Type B pancreatic cell (in vitro differentiated cells): ENCODE measurements at places on chromosomes 2 and 18. TPM values are rescaled to one million over a fixed set of nuclear protein-coding genes. Genes with fewer than 3 reads are reported as not detected.
A peak's percentile ranks its signal among the peaks of the same experiment; 100 is the strongest.

Gene KIF1A
- total RNA-seq, result 78.4 and 112 TPM in 2 replicates

Gene TNFRSF11A
- 3.5 and 8.9 TPM in 2 replicates for total RNA-seq

Gene GKN2
- total RNA-seq, result 0.92 TPM in 1 of 2 replicates, not detected in the other

Gene KHK
- total RNA-seq, result 14.7 and 28.4 TPM in 2 replicates

Gene IL1RL1
- not detected in 2 replicates for total RNA-seq

Gene MAB21L4
- total RNA-seq, result 62.0 and 157 TPM in 2 replicates

Gene ANKRD44
- total RNA-seq, result 3.1 and 14.2 TPM in 2 replicates

DNA sequence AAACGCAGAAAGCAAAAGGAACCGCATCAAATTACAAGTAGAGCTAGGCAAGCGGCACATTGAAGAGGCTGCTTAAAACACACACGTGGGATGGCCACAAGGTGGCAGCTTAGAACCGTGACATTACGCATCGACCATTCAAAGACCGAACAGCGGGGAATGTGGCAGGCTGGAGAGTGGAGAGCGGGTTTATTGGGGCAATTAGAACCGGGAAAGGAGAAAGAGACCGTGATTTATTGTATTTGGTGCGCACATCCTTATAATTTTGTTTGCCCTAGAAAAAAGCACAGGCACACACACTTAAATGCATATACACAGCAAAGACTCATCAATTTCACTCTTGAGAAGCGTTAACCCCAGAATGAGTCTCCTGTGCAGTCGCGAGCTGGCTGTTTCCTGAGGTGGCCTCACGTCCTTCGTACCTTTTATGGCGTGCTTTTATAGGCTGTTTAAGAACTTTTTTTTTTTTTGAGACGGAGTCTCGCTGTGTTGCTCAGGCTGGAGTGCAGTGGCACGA lies 31.7 kb upstream of the MEP1B start:
- peak; percentile 80 for DNase-seq

- DNase-seq, result peak; percentile 79
These were observed at the start of gene AKAIN1 for GRCh38 chr18:5197032-5197434. AKAIN1 (minus strand) TSS chr18:5197257; CDS start chr18:5197053, 204 bp downstream.

GRCh38 chr2:24359129-24360049 lies 947 bp downstream of the ITSN2 start:
- DNase-seq, result no peak

DNA sequence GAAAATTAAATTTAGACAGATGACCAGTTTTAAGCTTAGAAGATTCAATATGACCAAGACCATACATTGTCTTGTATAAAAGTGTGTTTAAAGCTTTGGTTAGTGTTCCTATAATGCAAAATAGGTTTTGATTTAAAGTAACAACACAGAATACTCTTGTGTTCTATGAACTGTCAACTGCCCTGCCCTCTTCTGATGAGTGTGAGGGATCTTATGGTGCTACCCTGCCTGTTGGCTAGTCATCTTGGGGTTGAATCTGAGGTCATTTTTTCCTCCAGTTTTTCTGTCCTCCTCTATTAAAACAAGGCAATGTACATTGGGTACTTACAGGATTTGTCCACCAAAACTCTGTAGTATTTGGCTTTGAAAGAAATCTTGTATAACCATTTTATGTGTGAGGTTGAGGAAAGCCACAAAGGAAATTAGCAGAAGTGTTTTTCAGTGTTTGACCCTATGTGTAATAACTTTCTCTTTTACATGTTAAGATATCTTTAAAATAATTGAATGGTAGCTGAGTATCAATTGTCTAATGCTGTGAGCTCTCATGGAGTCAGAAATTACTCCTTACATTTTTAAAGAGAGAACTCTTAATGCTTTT lies 129.1 kb downstream of the SPTBN1 start:
- no peak for DNase-seq

- DNase-seq, result no peak
These were observed 48.3 kb upstream of the STK17B start for GRCh38 chr2:196219671-196220070.

DNA sequence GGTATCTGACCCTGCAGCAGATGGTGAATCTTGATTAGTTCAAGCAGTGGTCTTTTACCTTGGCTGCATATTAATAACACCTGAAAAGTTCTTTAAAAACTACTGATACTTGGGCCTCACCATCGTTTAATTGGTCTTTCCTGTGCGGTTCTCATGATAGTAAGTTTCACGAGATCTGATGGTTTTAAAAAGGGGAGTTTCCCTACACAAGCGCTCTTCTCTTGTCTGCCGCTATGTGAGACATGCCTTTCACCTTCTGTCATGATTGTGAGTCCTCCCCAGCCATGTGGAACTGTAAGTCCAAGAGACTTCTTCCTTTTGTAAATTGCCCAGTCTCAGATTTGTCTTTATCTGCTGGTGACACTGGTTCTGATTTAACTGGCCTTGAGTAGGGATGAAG lies 102.3 kb downstream of the LYPD1 start:
- no peak for DNase-seq

GRCh38 chr18:49976795-49977560 lies 163.6 kb upstream of the ACAA2 start:
- no peak for DNase-seq

- no peak for DNase-seq
These were observed 477.4 kb downstream of the CPS1 start for GRCh38 chr2:211033765-211034164.

DNA sequence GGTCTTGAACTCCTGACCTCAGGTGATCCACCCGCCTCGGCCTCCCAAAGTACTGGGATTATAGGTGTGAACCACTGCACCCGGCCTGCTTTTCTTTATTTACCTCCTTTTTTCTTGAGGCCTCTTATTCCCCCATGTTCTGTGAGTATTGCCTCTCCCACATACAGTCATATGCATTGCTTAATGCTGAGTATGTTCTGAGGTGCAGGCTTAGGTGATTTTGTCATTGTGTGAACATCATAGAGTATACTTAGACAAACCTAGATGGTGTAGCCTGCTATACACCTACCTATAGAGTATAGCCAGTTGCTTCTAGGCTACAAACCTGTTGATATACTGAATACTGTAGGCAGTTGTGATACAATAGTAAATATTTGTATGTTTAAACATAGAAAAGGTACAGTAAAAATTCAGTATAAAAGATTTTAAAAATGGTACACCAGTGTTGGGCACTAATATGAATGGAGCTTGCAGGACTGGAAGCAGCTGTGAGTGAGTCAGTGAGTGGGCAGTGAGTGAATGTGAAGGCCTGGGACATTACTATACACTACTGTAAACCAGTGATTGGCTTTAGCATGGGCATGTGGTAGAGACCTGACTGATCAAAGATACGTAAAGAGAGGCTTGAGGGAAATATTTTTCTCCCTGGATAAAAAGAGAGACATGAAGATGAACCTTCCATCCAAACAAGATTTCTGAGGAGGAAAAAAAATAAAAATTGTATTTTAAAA lies 17.6 kb downstream of the SLC39A10 start:
- DNase-seq, result no peak

GRCh38 chr18:11761553-11761952 lies 72.5 kb downstream of the GNAL start:
- DNase-seq, result no peak

DNA sequence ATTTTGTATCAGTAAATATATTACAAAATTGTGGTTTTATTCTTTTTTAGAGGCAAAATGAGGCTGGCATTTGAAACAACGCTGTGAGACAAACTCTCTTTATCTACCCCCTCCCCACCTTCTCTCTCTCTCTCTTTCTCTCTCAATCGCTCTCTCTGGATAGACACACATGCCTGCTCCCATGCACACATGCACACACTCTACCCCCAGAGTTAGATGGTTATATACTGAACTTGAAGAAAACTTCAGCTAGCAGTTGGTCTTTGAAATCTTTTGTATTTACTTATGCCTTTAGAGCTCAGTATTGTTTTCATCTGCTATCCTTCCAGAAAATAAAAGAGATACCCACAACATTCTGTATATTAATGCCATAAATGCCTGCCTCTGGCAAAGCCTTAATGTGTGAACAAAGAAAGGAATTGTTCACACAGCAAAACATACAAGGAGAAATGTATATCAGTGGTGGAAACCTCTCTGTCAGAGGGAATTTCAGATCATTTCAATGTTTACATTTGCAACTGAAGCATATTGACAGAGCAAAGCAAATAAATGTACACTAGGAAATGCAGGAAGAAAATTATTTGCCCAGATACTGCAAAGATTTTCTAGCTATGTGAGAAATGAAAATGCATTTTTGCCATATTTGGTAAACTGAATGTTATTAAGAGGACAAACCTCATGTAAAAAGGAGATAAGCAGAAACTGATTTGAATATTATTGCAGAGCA lies 217.0 kb upstream of the UBE2E3 start:
- DNase-seq, result no peak

DNA sequence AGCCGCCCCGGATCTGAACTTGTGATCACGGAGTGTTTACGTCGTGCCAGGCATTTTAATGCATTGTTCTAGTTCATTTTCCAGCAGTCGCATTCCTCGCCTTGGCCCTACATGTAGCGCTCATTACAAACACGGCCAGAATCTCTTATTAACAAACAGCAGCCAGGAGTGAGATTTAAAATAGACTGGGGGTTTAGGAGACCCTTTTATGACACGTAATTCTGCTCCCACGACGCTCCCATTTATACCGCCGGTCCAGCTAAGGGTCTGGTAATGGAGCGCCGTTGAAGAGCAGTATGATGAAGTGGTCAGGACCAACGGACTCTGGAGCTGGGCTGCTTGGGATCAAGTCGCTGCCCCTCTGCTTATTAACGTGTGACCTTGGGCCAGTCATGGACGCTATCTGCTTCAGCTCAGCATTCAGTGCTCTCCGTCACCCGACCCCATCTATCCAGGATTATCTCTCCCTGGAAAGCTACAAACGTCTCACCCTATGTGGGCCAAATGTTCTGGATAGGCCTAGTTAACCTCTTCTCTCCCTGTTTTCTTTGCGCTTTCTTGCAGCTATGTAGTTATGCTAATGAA lies 745 bp downstream of the MSH2 start:
- DNase-seq, result no peak

DNA sequence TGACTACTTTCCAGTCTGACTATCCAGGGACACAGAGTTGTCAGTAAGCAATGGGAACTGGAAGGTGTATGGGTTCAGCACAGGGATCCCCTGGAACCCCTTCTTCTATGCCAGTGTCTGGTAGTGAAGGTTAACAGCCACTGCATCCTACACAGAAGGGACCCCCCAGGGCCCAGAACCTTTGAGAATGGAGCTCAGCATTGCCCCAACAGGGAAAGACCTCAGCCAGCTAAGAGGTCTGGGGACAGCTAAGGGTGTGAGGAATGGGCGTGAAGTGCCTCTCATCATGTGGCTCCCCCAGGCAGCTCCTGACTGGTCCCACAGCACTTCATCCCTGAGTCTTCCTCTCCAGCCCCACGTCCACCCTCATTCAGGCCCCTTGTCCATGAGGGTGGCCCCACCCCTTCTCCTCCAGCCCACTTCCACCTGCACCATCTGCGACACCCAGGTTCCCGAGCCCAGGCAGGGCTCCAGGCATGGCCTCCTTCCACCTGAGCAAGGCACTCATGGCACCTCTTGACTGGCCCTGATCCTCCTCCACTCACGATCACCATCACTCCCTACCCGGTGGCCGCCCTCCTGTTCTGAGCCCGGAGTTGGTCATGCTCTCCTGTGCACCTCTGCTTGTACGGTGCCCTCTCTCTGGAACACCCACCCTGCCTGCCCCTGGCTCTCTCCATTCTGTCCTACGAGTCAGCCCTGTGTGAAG lies 77.1 kb downstream of the SFXN5 start:
- DNase-seq, result peak; percentile 62
